ENCODE measurements at places on chromosomes 12 and 14.

GRCh38 chr12:6493497-6494257 is at the start of gene NCAPD2:
Gene NCAPD2, plus strand, starts transcription at chr12:6494102. Its CDS starts 997 bp downstream, at chr12:6495099.
- peak; percentile 59 for DNase-seq

DNA sequence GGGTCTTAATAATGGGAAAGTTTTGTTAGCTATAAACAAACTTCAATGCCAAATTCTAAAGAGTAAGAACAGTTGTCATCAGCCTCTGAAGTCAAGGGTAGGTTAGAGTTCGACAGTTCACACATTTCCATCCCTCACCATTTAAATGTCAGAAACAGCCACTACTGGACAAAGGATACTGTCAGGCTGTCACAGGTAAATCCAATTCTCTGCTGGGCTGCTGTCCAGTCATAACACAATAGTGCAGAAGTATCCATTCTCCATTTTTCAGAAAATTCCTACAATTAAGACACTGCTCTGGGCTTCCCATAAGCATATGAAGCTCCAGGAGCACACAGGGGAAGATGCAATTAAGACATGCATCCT is 221.4 kb downstream of the RPS29 start:
- DNase-seq, result no peak

- peak; percentile 78 for DNase-seq
Observed at GRCh38 chr14:63045234-63045611, at the start of gene KCNH5. Gene KCNH5, minus strand, starts transcription at chr14:63045458. Its CDS starts 272 bp downstream, at chr14:63045186.

DNA sequence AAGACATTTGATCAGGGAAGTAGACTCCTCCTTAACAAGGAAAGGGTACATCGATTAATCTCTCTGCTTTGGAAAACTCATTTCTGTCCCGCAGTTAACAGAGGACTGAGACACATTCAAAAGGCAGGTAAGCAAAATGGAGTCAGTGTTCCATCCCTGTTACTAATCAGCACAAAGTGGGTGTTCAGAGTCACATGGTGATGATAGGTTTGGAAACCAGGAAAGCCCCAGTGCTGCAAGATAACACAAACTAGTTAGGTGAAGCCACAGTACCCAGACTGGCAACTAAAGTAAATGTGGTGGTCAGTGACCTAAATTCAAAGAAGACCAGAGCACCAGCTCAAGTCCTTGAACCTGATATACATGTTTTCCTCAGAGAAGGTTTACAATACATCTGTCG is 1.8 kb downstream of the OR4K17 start:
- no peak for DNase-seq

DNA sequence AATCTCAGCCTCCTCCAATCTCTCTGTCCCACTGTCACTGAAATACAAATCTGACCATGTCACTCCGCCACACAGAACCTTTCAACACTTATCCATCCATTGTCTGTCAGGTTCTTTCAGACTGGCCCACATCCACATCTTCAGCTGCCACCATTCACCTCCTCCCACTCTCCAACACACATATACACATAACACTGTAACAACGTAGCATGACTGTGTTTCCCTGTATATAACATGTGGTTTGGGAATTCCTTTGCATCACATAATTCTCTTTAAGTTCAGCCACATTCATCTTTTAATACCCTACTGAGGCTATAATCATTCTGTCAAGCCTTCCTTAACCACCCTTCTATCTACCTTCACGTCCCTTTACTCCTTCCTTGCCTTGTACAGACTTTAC is 99.2 kb downstream of the PPP2R5E start:
- DNase-seq, result no peak

GRCh38 chr12:108553799-108554198 is 7.2 kb downstream of the SART3 start:
- DNase-seq, result no peak

Data from NCI-H748 treated with DMSO at 0.1 percent for 48 hours (cell line).